Fibroblast of mammary gland (primary cell): ENCODE measurements at places on chromosomes 6 and 20.

- peak; percentile 16 for DNase-seq
These were observed 133.2 kb downstream of the PHACTR1 start for GRCh38 chr6:12849809-12850198.

DNA sequence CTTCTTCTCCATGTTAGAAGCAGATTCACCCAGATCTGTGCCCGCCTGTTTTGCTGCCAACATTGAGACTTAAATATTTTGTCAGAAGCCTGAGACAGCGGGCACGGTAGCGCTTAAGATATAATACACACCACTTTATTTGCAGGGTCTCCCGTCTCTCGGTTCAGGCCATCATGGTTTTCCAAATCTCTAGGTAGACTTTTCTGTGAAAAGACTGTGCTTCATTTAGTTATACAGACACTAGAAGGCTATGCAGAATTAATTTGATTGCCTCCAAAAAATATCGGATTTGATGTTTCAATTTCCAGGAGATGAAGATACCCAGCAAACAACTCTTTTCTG, 598 bp downstream of the TBP start:
- DNase-seq: no peak

DNA sequence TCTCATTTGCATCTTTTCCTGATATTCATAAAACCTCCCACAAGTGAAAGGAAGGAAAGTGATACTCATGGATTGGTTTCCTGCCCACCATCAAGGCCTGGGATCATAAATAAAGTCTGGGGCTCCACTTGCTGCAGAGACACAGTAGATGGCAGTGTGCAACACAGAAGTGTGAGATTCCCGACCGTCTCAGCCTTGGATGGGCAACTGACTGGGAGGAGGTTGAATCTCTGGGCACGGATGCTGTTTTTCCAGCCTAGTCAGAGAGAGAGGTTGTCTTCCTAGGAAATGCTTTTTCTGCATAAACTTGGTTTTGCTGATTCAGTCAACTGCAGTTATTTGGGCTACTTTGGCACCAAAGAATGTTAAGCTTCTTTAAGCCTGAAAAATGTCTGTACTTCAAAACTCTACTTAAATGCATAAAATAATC, 9.9 kb upstream of the RFPL4B start:
- peak; percentile 88 for DNase-seq

- DNase-seq: no peak
These were observed 6.8 kb downstream of the SNRPB start for GRCh38 chr20:2463616-2464365.

DNA sequence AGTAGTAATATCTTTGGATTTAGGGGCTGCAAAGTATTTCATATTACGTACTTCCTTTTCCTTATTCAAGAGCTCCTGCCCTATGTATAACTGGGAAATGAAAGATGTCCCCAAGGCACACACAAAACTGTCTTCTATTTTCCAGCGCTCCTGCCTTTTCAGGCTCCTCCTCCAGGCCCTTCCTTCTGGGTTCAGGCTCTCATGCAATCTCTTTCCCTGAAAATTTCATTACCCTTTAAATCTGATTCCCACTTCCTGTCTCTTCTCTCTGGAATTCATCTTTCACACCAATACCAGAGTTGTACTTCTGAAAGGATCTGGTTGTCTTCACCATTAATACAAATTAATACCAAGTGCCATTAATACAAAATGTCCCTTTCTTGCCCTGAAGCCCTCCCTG, 181.6 kb downstream of the UTRN start:
- no peak for DNase-seq
